ENCODE measurements at places on chromosomes 6 and 20.

DNA sequence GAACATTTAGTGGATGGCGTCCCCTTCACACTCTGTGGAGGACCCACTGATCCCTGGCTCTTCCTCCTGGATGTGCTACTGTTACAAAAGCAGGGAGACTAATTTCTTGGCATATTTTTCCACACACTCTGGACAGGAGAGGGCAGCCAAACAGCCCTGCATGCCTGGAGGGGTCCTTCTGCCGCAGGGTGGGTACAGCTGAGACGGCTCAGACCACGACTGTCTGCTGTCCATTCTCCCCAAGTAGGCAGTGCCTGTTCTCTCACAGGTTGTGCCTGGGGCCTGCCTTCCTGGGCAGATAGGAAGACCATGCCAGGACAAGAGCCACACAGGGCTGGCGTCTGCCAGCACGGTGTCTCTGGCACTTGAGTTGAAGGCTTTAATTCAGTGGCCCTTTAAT, 260.1 kb downstream of the FOXC1 start:
- DNase-seq: no peak

DNA sequence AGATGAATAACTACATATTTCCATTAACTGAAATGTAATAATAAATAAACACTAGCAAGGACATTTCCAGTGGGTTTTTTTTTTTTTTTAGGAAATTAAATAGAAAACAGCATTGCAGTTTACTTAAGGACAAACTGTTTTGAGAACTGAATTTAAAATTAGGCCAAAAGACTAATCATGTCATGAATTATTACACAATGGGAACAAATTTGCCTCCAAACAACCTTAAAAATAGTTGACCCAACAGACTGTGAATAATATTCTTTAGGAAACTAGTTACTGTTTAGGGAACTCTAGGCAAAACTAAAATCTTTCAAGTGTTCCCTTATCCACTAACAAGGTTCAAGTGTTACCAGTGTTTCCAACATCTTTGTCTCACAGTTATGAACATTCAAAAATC, 16.4 kb upstream of the COL12A1 start:
- no peak for DNase-seq

DNA sequence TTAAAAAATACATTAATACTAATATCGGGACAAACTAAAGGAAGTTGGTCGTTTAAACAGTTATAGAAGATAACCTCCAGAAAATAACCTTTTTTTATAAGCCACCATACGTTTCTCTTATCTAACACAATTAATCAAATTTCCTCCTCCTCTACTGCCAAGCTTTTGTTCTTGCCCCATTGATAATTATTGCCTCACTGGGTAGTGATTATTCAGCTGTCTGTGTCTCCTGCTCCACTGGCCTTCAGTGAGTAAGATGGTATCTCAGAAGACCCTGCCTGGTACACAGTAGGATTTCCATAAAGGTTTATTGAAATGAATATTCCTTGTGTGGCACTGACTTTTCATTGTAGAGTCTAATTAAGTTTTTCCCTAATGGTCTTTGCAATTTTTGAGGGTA, 165.5 kb upstream of the SCGN start:
- DNase-seq: peak; percentile 38

GRCh38 chr6:119749335-119749734, 399.8 kb upstream of the MAN1A1 start:
- DNase-seq: no peak

- DNase-seq: no peak
Observed at GRCh38 chr20:48153103-48153502, 367.8 kb upstream of the SULF2 start.

DNA sequence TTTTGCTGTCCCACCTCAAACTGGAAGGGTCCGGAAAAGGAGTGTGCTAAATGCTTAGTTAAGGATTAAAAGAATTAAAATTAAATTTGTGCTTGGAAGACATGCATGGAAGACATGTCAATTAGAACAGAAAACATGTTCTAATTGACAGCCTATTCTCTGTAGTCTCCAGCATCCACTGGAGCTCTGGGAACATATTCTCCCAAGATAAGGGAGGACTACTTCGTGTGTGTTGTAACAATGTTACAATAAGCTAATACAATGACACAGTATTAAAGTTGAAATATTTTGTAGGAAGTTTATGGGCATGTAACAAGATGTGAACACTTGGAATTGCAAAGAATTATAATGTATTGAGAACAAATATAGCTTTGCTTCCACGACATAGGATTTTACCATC, 567.4 kb upstream of the CITED2 start:
- DNase-seq: no peak

GRCh38 chr6:15255909-15256395, 10.1 kb downstream of the JARID2 start:
- DNase-seq: no peak

DNA sequence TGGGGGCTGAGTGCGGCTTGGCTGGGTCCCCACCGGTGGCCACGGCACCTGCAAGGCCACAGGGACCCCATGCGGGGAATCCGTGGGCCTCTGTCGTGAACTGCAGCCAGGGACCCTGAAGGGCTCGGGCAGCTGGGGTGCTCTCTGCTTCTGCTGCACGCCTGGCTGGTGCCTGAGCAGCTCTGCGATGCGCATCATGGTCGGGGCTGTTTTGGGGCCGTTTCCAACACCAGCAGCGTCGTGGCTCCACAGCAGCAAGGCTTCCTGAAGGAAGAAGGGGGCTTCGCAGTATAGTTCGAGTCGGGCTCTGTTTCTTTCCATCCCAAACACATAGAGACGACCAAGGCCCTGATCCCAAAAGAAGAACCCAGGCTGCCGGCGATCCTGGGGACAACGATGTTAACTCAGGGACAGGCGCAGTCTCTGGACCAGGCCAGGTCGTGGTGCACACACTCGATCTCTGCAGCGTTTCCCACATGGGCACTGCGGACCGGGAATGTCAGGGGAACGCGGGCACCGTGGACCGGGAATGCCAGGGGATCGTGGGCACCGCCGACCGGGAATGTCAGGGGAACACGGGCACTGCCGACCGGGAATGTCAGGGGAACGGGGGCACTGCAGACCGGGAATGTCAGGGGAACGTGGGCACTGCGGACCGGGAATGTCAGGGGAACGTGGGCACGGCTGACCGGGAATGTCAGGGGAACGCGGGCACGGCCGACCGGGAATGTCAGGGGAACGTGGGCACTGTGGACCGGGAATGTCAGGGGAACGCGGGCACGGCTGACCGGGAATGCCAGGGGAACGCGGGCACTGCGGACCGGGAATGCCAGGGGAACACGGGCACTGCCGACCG, 36.8 kb upstream of the BHLHE23 start:
- no peak for DNase-seq

DNA sequence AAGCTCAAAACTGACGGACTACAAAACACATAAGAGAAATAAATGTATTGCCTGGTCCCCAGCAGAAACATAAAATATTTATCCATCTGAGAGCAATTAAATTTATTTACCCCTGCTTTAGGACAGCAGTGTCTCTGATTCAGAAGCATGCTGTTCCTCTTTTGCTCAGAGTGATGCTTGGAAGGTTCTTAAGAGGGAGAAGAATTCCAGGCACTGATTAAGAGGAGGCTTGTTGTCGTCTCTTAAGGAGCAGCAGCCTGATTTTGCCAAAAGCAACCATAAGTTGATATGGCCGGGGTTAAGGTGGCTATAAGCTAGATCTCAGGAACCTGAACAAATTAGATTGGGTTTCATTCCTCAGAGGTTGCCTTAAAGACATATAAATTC, 25.8 kb downstream of the CAP2 start:
- DNase-seq: no peak

DNA sequence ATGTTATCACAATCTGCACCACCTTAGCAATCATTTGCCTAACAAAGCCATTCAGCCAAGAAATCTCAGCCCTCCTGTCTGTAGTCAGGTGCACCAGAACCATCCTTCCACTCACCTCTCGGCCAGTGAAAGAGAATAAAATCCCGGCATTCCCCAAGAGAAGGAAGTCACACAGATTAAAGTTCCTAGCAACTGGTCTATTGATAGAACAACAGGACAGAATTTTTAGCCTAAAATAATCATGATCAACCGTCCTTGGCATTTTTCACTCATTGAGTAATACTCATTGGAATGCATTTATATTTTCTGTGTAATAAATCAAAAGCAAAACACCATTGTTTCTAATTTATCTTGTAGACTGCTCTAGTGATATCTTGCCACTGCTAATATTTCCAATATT, 85.7 kb upstream of the CDH4 start:
- no peak for DNase-seq

GRCh38 chr6:15893556-15894253, 230.9 kb upstream of the DTNBP1 start:
- DNase-seq: no peak

DNA sequence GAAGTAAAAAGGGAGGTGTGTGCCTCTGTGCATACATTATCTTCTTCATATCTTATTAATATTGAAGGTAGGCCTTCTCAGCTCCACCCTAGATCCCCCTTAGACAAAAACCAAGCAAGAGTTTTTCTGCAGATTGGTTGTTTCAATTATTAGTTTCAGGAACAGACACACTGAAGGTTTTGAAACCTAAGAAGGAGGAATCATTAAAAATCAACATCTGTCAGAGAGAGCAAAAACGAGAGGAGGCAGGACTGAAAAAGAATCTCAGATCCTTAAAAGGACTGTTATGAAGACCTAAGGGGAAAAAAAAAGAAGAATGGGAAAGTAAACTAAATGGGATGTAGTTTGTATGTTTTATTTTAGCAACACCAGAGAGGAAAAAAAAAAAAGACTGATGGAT, 560.8 kb upstream of the JAG1 start:
- no peak for DNase-seq
